KG1 (cell line): ENCODE measurements at places on chromosomes 6 and 20.

DNA sequence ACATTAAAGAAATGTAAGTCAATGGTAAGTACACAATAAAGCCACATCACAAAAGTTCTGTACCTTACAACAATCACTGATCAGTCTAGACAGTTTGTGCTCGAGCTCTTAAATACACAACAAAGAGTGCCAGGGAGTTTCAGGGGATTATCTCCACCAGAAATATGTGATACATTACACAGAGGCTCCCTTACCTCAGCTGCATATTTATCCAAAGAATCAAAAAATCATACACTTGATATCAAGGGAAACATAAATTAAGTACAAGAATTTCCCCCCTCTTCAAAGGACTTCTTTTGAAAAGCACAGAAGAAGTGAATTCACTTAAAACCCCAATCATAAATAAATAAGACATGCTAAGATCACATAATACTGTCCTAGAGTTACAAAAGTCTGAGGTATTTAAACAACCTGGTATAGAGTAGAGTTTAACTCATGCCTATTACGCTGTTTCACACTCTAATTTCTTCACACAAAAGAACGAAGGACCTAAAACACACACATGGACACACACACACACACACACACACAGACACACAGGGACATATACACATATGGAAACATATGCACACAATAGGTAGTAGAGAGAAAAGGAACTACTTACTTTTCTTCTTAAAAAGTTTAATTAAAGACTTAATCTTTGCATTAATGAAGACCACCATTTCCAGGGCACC, 528 bp downstream of the NHSL1 start:
- no peak for DNase-seq

DNA sequence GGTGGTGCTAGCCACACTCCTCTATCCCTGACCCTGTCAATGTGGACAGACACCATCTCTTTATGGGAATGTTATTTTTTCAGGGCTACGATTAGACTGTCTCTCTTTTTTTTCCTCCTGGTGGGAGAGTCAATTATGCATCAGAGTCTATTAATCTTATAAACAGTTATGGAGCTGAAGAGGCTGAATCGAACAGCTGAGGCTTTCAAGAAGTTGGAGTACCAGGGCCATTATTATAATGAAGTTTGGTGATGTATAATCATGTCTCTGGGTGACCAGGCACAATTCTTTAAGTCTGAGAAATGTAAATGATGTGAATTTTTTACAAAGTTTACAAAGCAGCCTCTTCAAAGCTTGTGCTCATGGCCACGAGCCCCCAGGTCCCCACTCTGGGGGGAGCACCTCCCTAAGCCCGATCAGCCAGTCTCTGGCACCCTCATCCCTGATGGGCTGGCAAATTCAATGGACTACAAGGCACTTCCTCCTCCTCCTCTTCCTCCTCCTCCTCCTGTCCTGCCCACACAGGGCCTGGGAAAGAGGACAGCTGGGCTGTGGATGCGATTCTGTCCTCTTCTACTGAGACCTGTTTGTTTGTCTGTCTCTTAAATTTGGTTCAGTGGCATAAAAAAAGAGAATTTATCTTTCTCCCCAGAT, 43.9 kb upstream of the QKI start:
- no peak for DNase-seq

GRCh38 chr6:33161354-33162331, 30.6 kb downstream of the COL11A2 start:
- peak; percentile 49 for DNase-seq

- DNase-seq = no peak
These were observed 639 bp upstream of the RCAN2 start for GRCh38 chr6:46491628-46492547.

- no peak for DNase-seq
These were observed at the start of gene BTN1A1 for GRCh38 chr6:26500102-26500501. TSS of gene BTN1A1 (plus strand) at chr6:26500303. CDS start at chr6:26501287, 984 bp downstream.

- DNase-seq = no peak
These were observed 724.6 kb downstream of the UTRN start for GRCh38 chr6:145009711-145010110.

GRCh38 chr6:152726313-152726712, 24.3 kb upstream of the VIP start:
- DNase-seq = no peak

DNA sequence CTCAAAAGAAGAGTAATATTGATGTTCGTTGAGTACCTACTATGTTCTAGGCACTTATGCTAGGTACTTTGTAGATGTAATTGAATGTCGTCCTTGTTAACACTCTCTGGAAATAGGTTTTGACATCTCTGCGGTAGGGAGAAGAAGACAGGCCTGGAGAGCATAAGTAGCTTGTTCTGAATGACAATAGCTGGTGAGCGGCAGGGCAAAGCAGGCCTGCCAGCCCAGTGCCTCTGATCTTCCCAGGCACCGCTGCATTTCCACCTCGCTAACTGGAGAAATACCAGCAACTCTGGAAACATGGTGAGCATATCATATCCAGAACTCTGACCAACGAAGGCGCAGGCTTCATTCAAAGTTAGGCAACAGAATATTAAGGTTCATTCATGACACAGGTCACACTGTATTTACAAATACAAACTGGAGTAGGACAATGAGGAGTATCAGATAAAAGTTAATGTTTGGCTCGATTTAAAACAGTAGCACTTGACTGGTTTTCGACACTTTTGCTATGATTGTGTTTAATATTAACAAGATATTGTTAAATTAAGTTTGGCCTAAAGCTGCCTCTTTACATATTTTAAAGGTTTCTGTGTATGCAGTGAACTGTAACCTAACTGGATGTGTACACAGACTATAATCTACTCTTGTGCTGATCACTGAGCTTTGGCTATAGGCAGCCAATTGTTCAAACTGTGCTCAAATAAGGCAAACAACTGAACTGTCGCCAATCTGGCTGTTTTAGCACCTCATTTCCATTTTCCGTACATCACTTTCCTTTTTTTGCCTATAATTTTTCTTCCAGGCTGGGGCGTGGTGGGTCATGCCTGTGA, 54.1 kb downstream of the PPP1R3G start:
- no peak for DNase-seq

- DNase-seq = no peak
These were observed 92.5 kb upstream of the SUPT3H start for GRCh38 chr6:45470131-45470738.

- DNase-seq = no peak
These were observed 13.1 kb downstream of the LIN28B start for GRCh38 chr6:104969785-104970581.

- no peak for DNase-seq
These were observed 767 bp downstream of the PTK6 start for GRCh38 chr20:63536241-63536977.

- no peak for DNase-seq
These were observed 431.5 kb upstream of the ARID1B start for GRCh38 chr6:156345700-156346099.
